ENCODE measurements at places on chromosomes 13 and 19. TPM values are rescaled to one million over a fixed set of nuclear protein-coding genes. Genes with fewer than 3 reads are reported as not detected.
A peak's percentile ranks its signal among the peaks of the same experiment; 100 is the strongest.

The EHD2 gene
- total RNA-seq = 0.34 TPM

The ZNF254 gene
- total RNA-seq = 13.0 TPM

The VSIG10L gene
- 2.0 TPM for total RNA-seq

The ZNF837 gene
- 1.3 TPM for total RNA-seq

The POSTN gene
- not detected for total RNA-seq

The IQCN gene
- 3.7 TPM for total RNA-seq

DNA sequence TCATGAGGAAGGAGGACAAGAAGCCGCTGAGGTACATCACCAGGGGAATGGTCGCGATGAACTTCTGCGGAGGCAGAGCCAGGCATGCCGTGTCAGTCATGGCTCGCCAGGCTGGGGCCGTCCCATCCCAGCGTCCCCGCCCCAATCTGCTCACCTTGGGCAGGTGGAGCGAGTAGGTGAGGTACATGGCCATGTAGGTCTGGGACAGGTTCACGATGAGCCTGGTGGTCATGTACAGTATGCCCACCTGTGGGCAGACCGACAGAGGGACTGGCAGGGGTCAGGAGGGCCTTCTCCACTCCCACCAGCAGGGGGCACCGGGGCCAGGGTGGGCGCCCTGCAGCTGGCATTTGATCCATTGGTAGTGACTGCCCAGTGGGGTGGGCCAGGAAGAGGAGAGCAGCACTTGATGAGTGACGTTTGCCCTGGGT, 8.3 kb downstream of the TEKTIP1 start:
- peak; percentile 52 for DNase-seq

DNA sequence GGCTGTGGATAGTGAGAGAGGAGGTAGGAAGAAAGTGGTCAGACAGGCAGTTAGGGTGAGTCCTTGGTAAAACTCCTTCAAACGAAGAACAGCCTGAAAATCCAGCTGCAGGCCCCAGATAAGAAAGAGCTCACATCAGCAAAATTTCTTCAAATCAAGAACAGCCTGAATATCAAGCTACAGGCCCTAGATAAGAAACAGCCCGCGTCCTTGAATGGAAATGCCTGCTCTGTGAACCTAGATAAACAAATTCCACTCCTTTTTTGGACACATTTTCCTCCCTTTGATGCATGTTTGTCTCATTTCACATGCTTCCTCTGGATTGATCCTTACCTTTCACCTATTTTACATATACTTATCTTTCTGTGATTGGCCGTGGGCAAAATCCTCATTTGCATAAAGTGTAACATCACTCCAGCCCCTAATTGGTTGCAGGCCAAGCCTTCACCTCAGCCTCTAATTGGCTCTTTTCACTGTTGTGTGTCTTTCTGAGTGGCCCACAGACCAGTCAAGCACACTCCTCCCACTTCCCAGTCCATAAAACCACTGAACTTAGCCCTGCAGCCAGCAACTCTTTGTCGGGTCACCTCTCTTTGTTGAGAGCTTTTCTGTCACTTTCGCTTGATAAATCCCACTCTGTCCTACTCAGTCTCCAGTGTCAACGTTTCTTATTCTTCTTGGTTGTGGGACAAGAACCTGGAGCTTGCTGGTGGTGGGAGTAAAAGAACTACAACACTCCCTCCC, 6.0 kb upstream of the SULT2A1 start:
- DNase-seq = no peak

DNA sequence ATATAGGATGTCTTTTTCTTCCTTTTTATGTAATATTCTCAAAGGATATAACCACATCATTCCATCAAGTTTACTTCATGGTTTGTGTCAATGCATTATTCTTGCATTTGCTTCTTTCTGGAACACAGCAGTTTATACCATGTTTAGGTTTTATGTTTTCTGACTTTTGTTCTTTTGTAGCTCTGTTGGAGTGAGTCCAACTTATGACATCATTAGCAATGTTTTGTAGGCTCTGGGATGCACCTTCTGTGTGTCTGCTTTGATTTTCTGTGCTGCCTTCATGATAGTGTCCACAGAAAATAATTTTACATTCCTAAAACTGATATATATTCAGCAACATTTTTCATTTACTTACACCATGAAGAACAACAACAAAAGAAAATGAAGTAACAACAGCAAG, 68.9 kb downstream of the SHISA2 start:
- no peak for DNase-seq

DNA sequence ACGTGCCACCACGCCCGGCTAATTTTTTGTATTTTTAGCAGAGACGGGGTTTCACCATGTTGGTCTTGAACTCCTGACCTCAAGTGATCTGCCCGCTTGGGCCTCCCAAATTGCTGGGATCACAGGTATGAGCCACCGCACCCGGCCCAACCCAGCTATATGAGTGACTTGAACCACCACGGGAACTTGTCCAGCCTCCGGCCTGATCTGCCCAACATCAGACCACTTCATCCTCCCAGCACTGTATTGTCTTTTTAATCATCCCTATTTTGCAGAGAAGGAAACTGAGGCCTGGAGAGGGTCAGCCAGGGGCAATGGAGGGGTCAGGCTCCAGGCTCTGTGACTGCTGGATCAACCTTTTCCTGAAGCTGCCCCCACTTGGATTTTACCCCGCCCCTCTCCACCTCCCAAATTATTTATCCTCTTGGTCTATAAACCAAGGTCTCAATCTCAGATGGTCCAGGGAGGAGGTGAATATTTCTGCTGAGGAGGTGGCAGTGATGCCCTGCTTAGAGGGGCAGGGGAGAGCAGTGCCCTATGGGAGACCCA, 893 bp upstream of the PLIN3 start:
- DNase-seq = no peak

GRCh38 chr19:32798201-32798600, 71.4 kb downstream of the SLC7A9 start:
- no peak for DNase-seq

DNA sequence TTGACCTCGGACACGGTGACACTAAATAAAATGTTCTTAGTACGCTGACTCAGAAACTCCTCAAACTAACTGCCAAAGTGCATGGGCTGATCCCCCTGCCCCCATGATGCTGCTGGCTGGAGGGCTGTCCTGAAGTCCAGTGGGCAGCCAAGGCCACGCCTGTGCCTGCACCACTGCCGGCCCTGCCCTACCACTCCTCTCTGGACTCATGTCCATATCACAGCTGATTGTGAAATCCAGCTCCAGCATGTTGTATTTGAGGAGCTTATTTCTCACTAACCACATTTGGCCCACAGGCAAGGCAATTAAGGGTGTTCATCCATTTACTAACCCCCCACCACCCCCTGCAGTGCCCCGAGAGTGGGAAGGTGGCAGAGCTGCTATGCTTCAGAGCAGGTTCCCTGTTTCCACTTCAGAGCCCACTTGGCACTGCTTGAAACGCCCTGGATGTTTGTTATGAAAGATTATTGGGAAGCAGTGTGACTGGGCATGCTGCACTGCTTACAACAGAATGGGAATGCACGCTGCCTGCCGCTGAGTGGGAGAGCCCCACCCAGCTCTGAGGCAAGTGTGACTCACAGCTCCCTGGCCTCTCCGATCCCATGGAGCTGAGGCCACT, 114.0 kb downstream of the UQCRFS1 start:
- no peak for DNase-seq

GRCh38 chr13:30037766-30038165, 187.3 kb upstream of the UBL3 start:
- DNase-seq = no peak

DNA sequence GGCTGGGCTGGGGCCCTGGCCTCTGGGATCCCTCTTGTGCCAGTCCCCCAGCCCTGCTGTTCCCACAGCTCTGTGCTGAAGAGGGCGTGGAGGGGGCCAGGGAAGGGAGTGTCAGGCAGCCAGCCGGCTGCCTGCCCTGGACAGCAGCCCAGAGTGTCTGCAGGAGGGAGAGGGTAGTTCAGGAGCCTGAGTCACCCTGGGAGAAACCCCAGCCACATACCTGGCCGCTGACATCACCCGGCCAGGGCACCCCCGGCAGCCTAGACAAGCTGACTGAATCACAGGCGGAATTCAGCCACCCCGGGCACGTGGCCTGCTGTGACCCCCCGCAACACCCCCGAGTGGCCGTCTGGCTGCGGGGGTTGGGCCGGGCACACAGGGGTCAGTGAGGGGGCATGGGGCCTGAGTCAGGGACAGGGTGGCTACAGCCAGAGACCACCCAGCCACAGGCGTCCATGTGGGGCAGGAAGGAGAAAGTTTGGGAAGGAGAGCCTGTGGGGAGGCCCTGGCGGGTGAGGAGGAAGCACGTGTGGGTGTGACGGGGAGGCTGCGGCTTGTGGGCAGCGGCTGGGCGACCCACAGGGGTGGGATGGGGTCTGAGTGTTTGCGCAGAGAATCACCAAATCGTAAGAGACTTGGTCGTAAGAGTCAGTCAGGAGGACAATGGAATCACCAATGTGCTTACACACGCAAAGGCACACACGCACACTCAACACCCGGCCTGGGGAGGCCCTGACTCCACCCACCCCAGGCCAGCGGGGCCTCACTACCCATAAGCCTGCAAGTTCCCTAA, 11.9 kb upstream of the FOSB start:
- DNase-seq = peak; percentile 58

Measured in activated CD8-positive, alpha-beta T cell treated with anti-CD3 and anti-CD28 coated beads, Interleukin-2, amount 10 ng/mL, durations not matched to agents 7 days and 5 days (primary cell).